ENCODE measurements at places on chromosomes 12 and 14.

DNA sequence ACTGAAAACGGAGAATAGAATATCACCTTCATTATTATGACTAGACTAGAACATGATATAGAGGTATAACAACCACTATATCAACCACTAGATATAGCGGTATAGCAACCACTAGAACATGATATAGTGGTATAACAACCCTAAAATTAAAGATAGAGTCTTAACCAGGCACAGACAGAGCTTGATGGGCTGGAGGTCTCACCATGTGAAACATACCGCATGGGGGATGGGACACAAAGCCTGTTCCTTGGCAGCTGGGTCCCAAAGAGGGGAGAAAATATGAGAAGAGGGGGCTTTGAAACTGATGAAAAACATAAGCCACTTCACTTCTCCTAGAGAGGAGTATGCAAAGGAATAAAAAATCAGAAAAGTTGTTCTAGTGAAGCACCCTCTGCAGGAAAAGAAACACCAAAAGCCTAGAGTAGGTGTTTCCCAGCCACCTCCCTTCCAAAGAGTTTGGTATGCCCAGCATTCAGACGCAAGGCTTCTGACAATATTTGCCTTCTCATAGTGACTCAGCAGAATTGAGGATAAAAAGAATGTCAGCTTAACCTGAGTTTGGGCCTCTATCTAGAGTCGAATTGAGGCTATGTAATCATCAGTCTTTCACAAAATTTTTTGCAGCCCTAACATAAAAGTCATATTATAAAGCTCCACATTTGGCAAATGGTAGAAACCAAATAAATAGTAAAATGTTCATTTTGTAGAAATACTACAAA is 316.4 kb downstream of the NOVA1 start:
- no peak for DNase-seq

DNA sequence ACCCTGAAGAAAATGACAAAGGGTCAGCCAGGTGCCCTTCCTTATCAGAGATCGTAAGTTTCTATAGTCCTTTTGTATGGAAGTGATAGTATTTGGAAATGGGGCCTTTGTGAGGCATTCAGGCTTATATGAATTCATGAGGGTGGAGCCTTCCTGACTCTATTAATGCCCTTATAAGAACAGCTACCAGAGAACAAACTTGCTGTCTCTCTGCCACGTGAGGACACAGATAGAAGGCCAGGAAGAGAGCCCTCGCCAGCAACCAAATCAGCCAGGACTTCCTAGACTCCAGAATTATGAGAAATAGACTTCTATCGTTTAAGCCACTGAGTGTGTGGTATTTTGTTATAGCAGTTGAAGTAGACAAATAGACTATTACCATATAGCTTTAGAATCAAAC is 36.7 kb downstream of the TRMT5 start:
- DNase-seq, result no peak

DNA sequence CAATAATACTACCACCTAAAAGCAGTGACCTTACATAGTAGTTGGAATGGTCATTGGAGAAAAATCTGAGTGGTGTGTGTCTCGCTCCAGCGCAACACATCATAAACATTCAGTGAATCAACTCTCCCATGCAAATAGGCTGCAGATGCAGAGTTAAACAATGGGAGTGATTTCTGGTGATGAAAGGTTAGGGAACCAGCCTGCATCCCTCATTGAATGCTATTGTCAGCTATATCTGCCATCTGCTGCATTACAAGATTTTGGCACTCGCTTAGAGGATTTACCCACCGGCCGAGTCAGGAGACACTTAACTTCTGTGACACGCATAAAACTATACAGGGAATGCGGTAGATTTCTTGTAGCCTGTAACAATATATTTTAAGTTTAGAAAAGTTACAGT is 900.9 kb downstream of the FLRT2 start:
- no peak for DNase-seq

DNA sequence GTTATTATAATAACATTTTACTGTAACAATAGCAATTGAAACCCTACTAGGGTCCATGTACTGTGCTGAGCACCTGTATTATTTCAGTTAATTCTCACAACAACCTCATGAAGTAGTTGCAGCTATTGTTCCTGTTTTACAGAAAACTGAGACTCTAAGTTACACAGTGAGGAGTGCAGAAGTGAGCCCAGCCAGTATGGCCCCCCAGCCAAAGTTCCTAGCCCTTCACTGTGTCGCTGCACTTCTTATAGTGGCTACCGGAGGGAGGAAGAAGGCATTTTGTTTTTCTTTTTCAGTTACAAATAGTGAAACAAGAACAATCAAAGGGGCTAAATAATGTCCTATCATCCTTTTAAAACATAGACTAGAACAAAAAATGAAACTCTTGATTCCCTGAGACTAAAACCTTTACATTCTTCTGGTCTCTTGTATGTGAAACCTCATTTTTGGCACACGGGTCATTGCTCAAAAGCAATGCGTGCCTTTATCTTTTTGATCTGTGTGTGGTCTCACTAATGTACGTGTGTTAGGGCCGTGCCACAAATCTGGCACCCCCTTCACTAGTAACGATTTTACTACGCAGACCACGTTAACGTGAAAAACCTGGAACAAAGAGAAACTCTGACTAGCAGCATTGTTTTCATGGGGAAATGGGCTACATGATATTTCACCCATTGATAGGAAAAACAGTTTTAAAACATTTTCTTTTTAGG is 88.7 kb downstream of the LLPH start:
- no peak for DNase-seq

DNA sequence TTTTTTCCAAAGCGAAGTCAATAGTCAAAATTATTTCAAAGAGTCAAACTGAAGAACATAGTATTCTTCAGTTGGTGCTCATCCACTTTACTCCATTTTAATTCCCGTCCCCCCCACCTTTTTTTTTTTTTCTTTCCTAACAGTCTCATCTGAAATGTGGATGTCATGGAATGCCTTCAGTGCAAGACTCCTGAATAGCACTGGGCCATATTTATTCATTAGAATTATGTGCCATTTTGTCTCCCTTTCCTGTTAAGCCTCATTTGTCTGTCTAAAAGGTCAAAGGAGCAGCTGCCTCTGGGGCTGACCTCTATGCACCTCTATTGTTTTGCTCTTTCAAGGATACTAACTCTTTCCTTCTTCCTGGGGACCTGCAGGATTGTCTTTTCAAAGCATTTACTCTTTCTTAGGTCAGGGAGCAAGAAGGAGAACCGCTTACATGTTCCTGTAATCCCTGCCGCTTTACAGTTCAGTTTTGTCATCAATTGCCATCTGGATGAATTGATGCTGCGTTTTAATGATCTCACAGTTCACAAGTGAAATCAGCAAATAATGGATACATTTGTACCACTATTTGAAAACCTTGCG is 310.6 kb downstream of the NPAS3 start:
- DNase-seq, result no peak

- no peak for DNase-seq
Observed at GRCh38 chr14:101503431-101504095, 57.7 kb upstream of the DIO3 start.

DNA sequence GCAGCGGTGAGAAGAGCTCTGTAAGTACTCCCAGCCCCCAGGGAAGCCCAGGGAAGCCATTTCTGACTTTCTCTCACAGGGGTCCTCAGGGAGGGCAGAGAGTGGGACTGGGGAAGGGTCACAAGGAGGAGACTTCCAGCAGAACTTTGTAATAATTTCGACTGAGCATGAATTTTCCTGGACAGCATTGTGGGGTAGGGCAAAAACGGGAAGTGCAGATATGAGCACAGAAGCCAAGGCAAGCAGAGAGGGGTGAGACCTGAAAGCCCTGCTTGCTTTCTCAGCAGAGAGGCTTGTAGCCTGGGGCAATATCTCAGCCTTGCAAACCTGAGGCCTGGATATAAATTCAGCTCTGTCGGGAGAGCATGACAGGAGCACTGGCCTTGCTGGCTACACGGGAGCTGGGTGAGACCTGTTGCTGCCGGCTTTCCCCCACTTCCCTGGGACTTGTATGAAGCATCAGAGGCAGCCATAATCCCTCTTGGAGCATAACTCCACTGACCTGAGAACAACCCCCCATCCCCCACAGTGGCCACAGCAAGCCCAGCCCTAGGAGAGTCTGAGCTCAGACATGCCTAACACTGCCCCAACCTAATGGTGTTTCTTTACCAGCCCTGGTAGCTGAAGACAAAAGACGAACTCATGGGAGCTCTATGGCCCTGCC is 9.8 kb upstream of the IQSEC3 start:
- DNase-seq, result no peak
